ENCODE measurements at places on chromosomes 1 and 21.

DNA sequence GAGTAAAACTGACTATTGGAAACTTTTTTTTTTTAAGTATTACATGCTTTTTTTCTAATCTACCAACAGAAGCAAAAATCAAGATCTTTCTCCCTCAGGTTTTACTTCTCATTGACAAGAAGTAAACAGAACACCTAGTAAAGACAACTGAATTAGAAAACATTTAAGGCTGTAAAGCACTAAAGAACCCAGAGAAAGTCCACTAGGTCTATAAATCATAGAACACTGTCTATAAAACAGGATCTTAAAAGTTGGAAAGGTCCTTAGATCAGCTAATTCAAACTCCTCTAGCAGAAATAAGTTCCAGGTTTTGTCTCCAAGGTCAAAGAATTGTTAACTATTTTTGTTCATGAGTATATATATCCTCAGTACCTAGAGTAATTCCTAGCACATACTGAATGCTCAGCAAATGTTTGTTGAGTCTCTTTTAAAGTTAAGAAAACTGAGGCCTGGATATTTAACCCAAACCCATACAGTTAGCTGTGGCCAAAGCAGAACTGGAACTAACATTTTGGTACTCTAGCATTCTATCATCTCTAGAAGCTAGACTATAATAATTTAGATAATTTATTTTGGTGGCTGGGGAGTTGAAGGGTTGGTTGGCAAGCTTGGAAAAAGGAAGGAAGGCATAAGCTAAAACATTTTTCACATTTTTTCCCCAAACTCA, 3.0 kb downstream of the EPS15 start:
- DNase-seq = no peak

GRCh38 chr1:227453631-227454355, 109.6 kb upstream of the ZNF678 start:
- DNase-seq = no peak

GRCh38 chr1:223700388-223700918, 11.9 kb upstream of the CAPN2 start:
- DNase-seq = no peak

DNA sequence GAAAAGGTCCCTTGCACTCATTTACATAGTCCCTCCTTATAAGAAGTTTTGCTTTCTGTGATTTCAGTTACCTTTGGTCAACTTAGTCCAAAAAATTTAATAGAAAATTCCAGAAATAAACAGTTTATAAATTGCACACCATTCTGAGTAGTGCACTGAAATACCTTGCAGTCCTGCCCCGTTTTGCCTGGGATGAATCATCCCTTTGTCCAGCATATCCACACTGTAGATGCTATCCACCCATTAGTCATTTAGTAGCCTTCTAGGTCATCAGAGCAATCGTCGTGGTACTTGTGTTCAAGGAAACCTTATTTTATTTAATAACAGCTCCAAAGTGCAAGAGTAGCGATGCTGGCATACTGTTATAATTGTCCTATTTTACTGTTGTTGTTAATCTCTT, 38.0 kb downstream of the SPRTN start:
- no peak for DNase-seq

DNA sequence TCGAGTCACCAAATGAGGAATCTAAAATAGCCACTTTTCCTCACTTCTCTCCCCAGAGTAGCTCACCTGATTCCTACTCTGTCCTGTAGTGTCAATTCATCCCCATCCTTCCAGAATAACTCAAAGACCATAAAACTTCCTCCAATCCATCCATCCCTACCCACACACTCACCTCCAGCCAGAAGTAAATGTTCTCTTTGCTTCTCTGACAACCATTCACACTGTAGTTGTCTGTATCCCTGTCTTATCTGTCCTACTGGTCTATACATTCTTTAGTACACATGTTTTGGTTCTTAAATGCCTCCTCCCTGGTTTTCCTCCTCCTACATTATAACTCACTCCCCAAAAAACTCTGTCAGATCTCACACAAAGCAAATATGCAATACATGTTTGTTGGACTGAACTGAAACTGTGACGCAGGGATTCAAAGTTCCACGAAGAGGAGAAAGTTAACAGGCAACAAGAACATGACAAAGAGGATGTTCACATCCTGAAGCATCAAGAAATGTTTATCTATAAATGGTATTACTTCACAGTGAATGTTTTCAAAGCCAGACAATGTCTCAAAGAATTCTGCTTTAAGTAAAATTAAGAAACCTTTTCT, 11.0 kb downstream of the TP53BP2 start:
- no peak for DNase-seq

DNA sequence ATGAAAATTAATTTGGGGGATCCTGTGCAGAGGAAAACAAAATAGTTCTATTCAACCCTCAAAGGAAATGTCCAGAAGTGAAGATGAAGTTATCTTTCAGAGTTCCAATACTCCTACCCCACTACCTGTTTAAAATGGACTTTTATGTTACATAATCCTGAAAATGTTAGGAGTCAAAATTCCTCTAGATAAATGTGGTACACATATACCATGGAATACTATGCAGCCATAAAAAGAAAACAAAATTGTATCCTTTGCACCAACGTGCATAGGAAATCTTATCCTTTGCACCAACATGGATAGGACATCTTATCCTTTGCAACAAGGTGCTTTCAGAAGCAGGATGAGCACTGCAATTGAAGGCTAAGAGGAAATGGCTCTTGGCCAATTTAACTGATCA, 245.2 kb downstream of the LTN1 start:
- DNase-seq = no peak

DNA sequence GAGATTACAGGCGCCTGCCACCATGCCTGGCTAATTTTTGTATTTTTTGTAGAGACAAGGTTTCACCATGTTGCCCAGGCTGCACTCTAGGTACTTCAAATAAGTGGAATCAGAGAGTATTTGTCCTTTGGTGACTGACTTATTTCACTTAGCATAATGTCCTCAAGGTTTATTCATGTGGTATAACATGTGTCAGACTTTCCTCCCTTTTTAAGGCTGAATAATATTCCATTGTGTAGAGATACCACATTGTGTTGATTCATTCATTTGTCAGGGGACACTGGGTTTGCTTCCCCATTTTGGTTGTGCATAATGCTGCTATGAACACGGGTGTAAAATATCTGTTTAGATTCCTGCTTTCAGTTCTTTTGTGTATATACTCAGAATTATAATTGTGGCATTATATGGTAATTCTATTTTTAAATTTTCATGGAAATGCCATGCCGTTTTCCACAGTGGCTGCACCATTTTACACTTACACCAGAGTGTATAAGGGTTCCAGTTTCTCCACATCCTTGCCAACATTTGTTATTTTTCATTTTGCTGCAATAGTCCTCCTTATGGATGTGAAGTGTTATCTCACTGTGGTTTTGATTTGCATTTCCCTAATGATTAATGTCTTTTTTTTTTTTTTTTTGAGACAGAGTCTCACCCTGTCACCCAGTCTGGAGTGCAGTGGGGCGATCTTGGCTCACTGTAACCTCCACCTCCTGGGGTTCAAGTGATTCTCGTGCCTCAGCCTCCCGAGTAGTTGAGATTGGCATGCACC, 35.1 kb downstream of the IL6R start:
- DNase-seq = no peak

DNA sequence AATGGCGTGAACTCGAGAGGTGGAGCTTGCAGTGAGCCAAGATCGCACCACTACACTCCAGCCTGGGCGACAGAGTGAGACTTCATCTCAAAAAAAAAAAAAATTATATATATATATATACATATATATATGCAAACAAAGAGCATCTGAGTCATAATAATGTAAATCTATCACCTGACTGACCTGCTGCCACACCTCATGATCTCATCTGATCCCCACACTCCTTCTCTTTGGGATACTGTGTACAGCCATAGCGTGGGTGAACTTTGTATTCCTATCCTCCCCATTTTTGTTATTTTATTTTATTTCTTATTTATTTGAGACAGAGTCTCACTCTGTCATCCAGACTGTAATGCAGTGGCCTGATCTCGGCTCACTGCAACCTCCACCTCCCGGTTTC, 2.6 kb upstream of the HDAC1 start:
- DNase-seq = no peak

DNA sequence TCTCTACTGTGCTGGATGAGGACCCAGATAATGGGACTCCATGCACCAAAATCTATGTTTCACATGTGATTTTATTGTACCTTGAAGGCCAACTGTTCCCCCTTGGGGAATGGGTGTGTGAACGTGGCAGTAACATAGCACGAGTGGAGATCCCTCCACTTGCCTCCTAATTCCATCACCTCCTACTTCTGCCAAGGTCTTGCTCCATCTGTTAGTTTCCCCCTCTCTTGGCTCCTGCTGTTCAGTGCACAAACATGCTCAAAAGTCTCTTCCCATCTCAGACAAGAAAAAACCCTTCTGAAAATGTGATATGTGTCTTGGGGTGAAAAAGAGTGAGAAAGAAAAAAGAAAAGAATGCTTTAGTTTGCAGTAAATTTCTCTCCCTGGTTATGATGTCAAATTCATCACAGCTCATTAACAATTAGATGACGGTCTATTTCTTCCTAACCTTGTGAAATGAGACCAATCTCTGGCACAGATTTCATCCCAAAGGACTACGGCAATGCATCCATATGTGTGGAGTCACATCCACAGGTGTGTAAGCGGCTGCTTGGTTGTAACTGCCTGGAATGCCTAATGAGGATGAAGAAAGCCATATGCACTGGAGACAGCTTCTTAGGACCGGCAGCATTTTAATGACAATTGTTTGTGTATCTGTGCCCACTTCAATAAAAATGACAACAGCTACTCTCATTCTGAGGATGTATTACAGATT, 79.3 kb upstream of the DIRAS3 start:
- DNase-seq = no peak

- no peak for DNase-seq
Observed at GRCh38 chr1:226739696-226740065, 599 bp upstream of the ITPKB start.

DNA sequence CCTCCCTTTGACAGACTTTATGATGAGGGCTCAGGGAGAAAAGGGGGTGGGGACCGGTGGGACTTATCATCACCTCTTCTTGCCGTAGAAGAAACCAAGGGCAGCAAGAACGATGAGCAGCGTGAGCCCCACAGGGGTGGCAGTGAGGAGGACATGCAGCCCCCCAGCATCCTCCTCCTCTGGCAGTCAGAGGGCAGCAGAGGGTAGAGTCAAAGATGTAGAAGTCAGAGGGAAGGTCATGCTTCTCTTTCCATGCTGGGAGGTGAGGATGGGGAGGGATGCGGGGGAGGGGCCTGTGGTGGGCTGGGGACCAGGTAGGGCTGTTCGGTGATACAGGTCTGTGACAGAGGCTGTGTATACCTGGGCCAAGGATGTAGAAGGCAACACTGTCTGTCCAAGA, 14.8 kb downstream of the INSRR start:
- no peak for DNase-seq

DNA sequence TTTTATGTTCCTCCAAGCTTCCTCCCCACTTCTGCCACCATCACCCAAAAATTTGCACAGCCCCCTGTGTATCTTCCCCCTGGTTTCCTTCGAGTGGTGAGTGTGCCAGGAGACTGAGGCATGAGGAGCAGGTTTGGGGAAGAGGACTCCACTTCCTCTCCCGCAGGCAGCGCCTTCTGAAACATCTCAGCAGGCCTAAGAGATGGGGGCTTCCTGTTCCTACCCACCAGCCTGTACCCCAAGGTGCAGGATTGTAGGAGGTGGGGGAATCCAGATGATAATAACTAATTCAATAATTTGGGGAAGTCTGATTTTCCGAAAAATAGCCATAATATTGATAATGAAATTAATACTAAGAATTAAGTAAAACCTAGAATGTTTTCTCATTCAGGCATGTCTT, 62.4 kb downstream of the RHBG start:
- DNase-seq = no peak

- DNase-seq = no peak
Observed at GRCh38 chr1:184701816-184702215, 52.8 kb downstream of the EDEM3 start.

GRCh38 chr1:155884982-155885381, 25.6 kb downstream of the SYT11 start:
- no peak for DNase-seq

DNA sequence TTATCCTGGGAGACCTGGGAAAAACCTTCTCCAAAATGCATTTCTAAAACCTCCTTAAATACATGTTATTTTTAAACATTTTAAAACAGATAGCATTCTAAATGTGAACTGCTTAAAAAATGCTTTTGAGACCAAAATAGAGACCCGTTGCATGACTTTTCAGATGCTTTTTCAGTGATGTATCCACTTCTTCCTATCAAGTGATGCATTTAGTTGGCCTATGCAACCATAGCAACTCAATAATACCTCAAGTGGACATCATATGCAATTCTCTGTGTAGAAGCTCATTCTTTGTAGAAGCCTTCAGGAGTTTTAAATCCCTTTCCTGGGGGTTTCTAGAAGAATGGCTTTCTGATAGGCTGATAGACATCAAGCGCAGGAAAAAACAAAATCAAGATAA, 94.5 kb upstream of the RAVER2 start:
- DNase-seq = no peak

DNA sequence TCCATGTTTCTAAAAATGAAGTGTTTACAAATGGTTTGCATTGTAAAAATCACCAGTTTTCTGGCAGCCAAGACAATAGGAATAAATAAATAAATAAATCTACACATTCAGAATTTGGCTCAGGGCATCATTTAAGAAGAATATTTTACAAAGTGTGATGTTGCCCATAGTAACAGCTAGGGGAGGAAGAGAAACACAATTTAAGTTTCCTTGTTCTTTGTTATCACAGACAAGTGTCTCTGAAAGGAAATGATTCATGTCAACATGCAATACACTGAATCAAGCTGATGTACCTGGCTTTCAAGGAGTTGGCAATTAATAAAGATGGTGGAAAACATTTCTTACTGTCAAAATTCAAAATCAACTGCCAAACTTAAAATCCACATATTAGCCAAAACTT, 74.7 kb downstream of the LHX8 start:
- DNase-seq = no peak

DNA sequence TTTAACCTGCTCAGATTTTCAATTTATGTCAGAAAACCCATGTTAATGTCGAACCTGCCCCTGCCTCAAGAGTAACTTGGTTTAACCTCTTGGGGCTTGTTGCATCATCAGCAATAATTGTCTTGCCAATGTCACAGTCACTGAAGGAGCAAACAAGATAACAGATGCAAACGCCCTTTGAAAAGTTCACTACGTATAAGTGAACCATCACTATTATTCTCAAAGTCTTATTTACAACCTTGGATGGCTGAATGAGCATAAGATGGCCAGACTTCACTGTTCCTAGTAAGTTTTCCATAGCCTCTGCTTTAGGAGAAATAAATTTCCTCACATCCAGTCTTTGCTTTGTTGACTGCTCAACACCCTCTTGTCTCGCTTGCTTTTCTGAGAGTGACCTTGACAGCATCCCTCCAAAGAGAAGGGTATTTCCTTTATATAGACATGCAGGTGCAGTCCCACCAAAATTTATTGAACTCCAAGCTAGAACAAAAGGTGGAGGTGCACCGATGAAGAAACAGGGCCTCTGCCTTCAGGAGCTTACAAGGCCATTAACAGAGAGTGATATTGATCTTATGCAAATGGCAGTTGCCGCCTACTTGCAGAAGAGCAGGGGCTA, 749 bp upstream of the LRIG2 start:
- DNase-seq = no peak

DNA sequence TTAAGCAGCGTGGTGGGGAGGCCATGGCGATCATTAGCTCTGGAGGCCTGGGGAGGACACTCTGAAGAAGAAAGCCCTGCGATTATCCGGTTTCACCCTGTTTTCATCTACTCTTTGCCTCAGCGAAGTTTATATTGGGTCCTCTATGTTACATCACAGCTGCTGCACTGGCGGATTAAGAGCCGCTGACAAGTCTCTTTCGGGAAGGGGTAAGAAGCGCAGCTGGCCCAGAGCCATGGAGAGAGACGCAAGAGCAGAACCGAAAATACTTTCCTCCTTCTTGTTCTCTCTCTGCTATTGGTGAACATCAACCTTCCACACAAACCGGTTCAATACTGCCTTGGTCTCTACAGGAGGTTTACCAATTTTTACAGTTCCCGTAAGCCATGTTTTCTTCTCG, 291.5 kb downstream of the FAM72C start:
- DNase-seq = no peak
